Lung microvascular endothelial cell (primary cell): ENCODE measurements at places on chromosomes 6 and 20.

DNA sequence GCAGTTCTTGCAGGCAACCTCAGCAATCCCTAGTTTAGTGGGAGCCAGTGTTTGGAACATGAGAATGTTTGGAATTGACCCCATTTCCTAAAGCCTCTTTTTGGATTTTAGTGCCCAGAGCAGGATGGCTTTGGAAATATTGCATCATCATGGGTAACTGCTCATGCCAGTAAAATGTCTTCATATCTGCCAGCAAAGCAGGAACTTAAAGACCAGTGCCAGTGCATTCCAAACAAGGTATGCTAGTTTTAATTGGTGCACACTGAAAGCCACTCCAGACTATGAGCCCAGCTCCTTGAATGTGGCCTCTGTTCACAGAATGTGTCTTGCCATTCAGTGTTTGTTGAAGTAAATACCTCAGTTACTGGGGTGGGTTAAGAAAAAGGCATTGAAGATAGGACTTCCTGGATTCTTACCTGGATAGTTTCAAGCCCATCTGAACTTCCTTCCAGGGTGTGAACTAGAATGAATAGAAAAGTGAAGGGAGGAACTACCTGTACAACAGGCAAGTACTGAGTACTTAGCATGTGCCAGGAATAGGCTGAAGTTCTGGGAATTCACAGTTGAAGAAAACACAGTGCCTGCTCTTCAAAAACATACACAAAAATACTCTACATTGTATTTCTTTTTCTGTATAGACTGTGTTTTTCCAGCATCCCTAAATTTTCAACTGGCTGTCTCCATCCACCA lies 70.5 kb downstream of the COL19A1 start:
- no peak for DNase-seq

DNA sequence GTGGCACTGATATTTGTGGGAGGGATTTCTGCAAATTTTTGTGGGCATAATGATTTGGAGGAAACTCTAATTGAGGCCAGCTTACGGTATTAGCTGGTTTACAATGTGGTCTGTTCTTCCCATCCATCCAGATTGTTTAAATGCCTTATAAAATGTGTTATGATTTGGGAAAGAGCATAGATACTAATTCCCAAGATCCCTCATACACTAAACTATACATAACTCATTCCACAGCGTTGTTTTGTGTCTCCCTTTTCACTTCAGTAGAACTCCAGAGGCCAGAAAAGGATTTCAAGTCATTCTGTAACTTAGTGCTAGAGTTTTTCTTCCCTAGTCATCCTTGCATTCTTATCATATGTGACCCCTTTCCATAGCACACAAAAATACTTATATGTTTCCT lies 292.6 kb upstream of the NT5E start:
- no peak for DNase-seq

DNA sequence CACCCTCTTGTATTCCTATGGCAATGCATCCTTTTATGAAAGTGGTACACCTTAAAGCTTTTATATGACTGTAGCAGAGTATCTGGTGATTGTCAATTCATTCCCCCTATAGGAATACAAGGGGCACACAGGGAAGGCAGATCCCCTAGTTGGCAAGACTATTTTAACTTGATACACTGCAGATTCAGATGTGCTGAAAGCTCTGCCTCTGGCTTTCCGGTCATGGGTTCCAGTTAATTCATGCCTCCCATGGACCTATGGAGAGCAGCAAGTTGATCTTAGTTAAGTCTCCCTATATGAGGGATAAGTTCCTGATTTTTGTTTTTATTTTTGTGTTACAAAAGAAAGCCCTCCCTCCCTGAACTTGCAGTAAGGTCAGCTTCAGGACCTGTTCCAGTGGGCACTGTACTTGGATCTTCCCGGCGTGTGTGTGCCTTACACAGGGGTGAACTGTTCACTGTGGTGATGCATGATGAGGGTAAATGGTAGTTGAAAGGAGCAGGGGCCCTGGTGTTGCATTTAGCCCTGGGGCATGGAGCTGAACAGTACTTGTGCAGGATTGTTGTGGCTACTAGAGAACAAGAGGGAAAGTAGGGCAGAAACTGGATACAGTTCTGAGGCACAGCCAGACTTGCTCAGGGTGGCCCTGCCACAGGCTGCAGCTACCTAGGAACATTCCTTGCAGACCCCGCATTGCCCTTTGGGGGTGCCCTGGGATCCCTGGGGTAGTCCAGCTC lies 292.1 kb downstream of the ESR1 start:
- DNase-seq: no peak

DNA sequence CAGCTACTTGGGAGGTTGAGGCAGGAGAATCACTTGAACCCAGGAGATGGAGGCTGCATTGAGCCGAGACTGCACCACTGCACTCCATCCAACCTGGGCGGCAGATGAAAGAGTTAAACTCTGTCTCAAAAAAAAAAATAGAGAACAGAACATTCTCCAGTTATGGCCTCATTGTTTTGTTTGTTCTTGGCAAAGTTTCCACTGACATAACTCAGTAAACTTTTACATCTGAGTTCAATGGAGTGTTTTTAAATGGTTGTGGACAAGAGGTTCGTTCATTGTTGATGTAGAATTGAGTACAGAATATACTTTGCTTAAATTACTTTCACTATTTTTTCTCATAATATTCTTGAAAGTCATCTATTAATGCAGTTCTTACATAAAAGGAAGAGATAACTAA lies 42.2 kb upstream of the IFNGR1 start:
- peak; percentile 66 for DNase-seq

- no peak for DNase-seq
Observed at GRCh38 chr6:169859401-169859977, 108.1 kb downstream of the ERMARD start.

- peak; percentile 35 for DNase-seq
Observed at GRCh38 chr6:130997061-130997753, 65.8 kb downstream of the EPB41L2 start.

GRCh38 chr6:10030942-10031537 lies 383.8 kb downstream of the TFAP2A start:
- DNase-seq: no peak

DNA sequence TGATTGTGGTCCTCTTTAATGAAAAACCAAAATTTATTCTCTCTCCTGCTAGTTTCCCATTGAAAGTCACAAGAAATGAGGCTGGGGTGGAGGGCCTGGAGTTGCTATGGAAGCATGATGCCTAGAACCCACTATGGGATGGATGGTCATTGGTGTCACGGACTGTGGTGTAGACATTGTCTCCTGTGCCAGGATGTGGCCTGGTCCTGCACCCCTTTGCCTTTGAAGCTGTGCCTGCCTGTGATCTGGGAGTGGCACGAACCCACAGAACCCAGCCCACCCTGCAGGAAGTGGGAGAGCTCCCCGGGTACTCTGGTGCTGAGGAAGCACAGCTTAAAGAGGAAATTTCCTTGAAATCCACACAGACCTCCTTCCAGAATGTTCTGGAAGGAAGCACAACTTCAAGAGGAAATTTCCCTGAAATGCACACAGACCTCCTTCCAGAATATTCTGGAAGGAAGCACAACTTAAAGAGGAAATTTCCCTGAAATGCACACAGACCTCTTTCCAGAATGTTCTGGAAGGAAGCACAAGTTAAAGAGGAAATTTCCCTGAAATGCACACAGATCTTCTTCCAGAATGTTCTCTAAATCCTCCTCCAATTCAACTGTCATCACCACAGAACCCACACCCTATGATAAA lies 105.6 kb downstream of the CDH26 start:
- no peak for DNase-seq

DNA sequence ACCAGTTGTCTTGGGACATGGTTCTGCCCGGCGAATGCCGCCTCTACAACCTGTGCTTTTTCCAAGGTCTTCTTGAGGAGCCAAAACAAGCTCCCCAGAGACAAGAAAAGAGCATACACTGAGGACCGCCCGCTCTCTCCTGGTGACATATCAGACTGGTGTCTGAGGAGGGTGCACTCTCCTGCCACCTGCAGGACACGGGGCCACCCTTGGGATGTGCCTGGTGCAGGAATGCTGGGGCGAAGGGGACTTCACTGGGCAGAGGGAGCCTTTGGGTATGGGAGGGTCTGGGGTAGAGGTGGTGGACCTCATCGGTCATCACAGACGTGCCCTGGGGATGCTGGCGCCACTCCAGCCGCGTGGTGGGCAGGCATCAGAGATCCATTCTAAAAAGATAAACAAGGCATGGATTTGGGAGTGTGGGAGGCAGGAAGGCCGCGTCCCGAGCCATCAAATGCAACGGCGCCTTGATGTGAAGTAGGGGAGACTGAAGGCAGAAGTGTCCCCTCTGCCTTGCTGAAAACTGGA lies 163.3 kb downstream of the CD83 start:
- no peak for DNase-seq
